ENCODE measurements at places on chromosomes 12 and 14. TPM values are rescaled to one million over a fixed set of nuclear protein-coding genes. Genes with fewer than 3 reads are reported as not detected.

PTCSC3 gene
- not detected for total RNA-seq

CAPRIN2 gene
- total RNA-seq = 18.9 TPM

DCAF4 gene
- total RNA-seq = 17.1 TPM

MEG3 gene
- 5.3 TPM for total RNA-seq

SIX4 gene
- total RNA-seq = 12.0 TPM

DGKA gene
- 284 TPM for total RNA-seq

PZP gene
- not detected for total RNA-seq

RASSF9 gene
- 2.7 TPM for total RNA-seq

LHX5 gene
- total RNA-seq = 0.24 TPM

COX8C gene
- total RNA-seq = not detected

INHBE gene
- 0.07 TPM for total RNA-seq

TAS2R42 gene
- total RNA-seq = not detected

LBHD2 gene
- total RNA-seq = not detected

DEGS2 gene
- total RNA-seq = not detected

CCDC175 gene
- total RNA-seq = not detected

LRP1-AS gene
- total RNA-seq = not detected

PPP1R1A gene
- total RNA-seq = not detected

KITLG gene
- 16.7 TPM for total RNA-seq

ARHGDIB gene
- 80.7 TPM for total RNA-seq

TPPP2 gene
- not detected for total RNA-seq

GUCY2C gene
- total RNA-seq = not detected

HOXC4 gene
- 2.3 TPM for total RNA-seq
